ENCODE measurements at places on chromosomes 12 and 14.

- no peak for DNase-seq
Measured at GRCh38 chr12:4383304-4383865, 3.9 kb upstream of the FGF23 start.

GRCh38 chr12:43072431-43072830 is 479.6 kb downstream of the ADAMTS20 start:
- DNase-seq = no peak

- DNase-seq = no peak
Measured at GRCh38 chr14:90722590-90722989, 93.6 kb downstream of the TTC7B start.

DNA sequence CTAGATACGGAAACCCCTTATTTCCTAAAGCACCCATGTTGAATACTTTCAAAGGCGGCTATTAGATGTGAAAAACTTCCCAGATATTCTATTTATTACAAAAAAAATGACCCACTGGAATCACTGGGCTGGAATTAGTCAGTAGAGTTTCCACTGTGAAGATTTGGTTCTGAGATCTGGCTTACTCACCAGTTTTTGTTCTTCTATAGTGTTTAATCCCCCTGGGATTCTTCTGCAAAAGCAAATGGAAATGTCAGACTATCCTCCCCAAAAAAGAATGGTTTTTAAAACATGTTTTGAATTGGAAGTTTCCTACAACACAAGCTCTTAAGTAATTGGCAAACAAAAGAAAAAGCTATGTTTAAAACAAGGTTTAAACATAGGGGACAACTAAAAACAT is 166.4 kb downstream of the STXBP6 start:
- DNase-seq = no peak

GRCh38 chr14:54503486-54503885 is 6.2 kb upstream of the CGRRF1 start:
- DNase-seq = no peak

- DNase-seq = no peak
Measured at GRCh38 chr14:36243183-36243582, 66.7 kb upstream of the PTCSC3 start.

DNA sequence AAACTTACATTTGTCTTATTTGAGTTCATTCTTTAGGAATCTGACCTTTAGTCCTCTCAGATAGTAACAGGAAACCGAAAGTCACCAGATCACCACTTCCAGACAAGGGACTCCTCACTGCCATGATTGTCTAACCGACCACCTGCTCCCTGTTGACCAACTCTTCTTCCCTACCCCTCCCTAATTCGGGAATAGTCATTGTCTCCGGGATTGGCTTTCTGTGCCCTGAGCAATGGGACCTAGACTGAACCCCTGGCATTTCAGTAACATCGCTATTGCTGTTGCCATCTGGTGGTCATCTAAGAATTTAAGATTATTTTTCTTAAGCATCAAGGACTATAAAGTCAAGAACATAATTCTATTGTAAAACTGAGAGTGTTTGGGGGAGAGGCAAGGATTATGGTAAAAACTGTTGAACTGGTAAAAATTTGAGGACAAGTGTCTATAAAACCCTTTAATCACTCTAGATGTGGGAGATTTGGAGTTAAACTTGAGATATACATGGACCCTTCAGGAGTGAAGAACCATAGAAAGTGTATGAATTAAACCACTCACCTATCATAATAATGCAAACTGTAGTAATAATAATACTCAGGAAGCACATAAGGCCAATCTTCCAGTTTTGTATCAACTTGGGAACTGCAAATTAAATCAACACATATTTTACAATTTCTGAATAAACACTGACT is 6.3 kb downstream of the CLEC2A start:
- DNase-seq = peak; percentile 45

DNA sequence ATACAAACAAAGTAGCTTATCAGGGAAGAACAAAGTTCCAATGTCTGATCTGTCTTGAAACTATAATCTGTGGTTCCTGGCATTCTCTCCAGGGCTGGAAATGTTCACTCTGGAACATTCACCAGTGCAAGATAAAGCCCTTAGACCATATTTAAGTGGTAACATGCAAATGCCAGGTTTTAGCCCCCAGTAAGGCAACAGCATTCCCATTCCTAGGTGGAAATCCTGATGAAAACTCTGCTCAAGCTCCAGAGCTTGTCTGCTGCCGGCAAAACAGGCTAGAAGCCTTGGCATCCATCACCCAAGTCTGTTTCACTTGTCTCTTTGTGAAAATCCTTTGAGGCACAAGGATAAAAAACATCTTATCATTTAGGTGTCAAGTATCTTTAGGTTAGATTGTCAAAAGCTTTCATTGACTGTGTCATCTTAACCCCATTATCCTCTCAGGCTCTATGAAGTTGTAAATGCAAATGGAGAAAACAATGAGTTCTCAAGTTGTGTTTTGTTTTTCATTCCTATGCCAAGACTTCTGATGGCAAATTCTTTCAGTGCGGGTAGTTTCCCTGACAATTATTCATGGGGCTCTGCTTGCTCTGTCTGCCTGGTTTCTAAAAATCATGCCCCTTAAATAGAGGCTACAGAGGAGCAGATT is 344.7 kb downstream of the NELL2 start:
- DNase-seq = no peak

DNA sequence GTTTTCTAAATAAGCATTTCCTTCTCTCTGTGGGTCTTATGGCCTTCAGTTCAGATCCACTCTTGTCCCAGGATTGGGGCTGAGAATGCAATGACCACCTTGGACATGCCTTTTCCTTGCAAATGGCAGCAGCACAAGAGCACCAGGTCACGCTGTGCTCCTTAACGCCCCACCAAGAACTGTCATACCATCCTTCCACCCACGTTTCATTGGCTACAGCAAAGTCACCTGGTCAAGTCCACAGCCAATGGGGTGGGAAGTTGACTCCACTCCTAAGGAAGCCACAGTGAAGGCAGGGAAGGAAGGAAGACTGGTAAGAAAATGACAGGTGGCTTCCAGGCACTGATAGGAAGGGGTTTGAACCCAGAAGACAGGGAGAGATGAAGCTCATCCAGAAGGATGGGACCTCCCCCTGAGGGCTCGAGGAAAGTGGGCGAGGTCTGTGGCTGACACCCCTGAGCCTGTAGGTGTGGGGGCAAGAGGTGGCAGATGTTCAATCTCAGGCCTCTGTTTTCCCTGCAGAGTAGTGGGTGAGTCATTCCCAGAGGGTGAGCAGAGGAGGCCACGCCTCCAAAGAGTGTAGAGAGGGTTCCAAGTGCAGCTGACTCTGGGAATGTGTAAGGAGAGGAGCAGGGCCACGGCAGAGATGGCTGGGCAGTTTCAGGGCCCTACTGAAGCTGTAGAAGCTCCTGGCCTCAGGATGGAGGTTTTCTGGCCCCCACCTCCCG is 113.5 kb upstream of the VRK1 start:
- no peak for DNase-seq

GRCh38 chr14:21860172-21860571 is 186.6 kb upstream of the OR4E1 start:
- no peak for DNase-seq

- DNase-seq = no peak
Measured at GRCh38 chr12:92290350-92290695, 144.7 kb upstream of the BTG1 start.

- no peak for DNase-seq
Measured at GRCh38 chr12:46804054-46804453, 21.7 kb downstream of the SLC38A4 start.

GRCh38 chr12:93032758-93033157 is 103.7 kb upstream of the EEA1 start:
- DNase-seq = no peak

DNA sequence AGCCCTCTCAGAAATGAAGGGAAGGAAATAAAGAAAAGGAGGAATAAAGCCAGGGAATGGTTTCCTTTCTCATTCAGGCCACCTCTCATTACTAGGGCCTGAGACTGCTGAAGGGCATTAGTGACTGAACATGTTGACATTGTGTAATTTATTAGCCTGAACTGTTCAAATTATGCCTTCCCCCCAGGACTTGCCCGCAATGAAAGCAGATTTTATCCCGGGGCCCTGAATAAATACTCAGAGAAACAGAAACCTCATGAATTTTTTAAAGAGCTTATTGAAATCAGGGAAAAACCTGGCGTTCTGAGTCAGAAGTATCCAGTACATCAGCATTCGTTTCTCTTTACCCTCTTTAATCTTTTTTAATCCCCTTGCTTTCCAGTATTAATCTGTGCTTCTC is 35.9 kb upstream of the WSCD2 start:
- no peak for DNase-seq

DNA sequence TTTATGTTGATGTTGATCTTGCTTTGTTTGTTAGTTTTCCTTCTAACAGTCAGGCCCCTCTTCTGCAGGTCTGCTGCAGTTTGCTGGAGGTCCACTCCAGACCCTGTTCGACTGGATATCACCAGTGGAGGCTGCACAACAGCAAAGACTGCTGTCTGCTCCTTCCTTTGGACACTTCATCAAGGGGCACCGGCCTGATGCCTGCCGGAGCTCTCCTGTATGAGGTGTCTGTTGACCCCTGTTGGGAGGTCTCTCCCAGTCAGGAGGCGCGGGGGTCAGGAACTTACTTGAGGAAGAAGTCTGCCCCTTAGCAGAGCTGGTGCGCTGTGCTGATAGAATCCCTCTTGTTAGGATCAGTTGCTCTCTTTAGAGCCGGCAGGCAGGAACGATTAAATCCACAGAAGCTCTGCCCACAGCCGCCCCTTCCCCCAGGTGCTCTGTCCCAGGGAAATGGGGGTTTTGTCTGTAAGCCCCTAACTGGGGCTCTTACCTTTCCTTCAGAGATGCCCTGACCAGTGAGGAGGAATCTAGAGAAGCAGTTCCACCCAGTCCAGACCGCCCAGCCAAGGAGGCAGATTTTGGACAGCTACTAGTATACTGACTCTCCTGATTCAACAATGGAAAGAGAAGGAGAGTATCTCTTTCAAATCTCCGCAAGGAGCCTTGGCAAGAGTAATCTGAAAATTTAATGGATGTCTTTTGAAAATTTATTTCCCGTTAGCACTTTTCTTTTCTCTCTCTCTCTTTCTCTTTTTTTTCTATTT is 25.2 kb downstream of the MIA2 start:
- DNase-seq = no peak

- DNase-seq = no peak
Measured at GRCh38 chr12:4069670-4070010, 196.4 kb upstream of the PARP11 start.

GRCh38 chr12:72273499-72273837 is 1.3 kb downstream of the TRHDE start:
- DNase-seq = peak; percentile 66

GRCh38 chr14:53842938-53843337 is 113.7 kb downstream of the BMP4 start:
- DNase-seq = no peak

DNA sequence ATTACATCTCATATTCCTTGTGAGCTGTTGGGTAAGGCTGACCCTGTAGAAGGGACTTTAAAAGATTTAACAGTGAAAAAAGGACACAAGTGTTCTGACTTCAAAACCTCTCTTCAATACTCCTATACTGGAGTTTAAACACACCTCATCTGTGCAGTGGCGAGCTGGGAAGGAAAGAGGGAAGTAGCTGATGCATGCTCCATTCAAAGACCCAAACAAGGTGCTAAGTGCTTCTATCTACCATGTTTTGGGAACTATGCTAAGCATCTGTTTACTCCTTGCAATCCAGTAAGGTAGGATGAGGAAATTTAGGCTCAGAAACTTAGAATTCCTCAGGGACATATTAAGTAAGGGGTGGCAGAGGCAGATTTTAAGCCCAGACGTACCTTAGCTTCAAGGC is 16.4 kb upstream of the DNM1L start:
- DNase-seq = no peak

GRCh38 chr12:116880817-116881324 is 370 bp downstream of the HRK start:
- peak; percentile 91 for DNase-seq

- no peak for DNase-seq
Measured at GRCh38 chr14:31703056-31703455, 141.9 kb downstream of the NUBPL start.
